ENCODE measurements at places on chromosomes 16 and 17.

GRCh38 chr17:34895383-34895782 lies 65.9 kb downstream of the CCT6B start:
- no peak for DNase-seq

DNA sequence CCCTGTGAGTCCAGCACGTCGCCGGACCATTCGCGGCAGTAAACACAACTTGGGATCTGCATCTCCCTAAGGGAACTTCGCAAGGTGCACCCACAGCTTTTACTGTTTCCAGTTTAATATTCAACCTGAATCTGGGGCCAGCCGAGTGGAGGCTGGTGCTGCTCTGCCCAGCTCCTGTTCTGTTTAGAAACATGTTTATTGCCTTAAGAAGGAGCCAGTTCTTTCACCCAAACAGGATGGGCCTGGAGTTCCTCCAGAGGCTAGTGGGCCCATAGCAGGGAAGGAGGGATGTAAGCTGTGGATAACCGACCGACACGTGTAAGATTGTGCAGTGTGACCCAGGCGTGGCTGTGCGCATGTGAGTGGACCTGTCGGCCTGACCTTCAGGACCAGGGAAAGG lies 17.4 kb downstream of the TBC1D24 start:
- DNase-seq: no peak

- no peak for DNase-seq
Observed at GRCh38 chr17:49862781-49863331, 15.0 kb upstream of the TAC4 start.

DNA sequence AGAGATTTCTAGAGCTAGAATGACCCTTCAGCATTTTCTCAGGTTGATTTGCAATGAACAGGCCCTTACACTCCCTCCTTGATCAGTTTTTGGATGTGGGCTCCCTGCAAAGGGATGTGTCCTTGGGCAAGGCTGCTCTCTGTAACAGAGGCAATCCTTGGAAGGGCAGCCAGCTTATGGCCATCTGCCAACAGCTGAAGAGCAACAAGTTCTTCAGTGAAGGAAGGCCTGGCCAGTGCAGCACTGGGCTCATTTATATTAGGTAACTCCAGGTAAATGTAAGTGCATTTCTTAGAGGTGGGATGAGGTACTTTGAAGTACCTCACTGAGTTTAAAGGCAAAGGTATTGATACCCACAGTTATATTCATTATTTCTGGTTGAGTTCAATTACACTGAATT lies 114.3 kb upstream of the KCNJ16 start:
- DNase-seq: no peak

DNA sequence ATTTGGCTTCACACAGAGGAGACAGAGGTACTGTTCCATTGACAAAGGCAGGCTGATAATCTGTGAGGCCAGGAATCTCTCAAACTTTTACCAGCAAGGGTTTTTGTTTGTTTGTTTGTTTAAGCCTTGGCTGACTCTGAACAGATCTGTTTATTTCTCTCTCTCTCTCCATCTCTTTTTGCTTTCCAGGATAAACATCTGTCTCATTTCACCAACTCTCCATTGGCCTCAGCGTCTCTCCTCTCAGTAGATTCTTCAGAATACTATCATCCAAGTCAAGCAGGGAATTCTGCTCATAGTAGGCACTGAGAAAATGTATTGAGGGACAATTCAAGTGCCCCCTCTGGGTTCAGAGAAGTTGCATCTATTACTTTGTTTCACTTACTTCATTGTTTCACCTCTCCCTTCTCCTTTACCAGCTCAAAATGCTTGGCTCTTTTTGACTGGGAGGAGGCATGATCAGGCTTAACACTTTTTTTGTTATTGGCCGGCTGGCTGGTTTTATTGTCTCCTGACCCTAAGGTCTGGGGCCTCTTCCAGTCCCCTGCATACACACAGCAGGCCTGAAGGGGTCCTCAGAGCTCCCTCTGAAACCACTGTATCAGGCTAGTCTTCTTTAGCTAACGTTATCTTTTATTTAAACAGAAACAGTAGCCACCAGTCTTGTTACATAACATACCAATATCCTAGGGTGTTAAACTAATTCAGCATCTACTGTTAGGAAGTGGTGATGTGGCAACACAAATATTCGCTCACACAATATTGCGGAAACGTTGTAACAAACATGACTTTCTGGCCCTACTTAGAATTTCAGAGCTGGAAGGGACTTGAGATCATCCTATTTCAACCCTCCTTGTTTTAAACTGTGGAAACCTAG lies 2.0 kb upstream of the YPEL2 start:
- peak; percentile 95 for DNase-seq

DNA sequence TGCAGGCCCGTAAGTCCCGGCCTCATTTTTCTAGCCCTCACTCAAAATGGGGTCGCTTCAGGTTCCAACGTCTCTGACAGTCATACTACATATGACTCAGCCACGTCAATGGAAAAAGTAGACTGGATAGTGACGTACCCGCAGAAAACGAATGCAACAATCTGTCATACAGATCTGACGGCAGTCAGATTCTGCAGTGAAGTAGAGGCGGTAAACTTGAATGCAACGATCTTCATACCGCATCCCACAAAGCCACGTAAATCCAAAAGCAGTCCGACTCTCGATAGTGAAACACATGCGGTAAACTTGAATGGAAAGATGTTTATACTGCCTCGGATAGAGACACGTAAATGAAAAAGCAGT lies 38.4 kb upstream of the ARL4D start:
- DNase-seq: peak; percentile 69
